Osteocyte (in vitro differentiated cells): ENCODE measurements at places on chromosomes 12 and 14.

DNA sequence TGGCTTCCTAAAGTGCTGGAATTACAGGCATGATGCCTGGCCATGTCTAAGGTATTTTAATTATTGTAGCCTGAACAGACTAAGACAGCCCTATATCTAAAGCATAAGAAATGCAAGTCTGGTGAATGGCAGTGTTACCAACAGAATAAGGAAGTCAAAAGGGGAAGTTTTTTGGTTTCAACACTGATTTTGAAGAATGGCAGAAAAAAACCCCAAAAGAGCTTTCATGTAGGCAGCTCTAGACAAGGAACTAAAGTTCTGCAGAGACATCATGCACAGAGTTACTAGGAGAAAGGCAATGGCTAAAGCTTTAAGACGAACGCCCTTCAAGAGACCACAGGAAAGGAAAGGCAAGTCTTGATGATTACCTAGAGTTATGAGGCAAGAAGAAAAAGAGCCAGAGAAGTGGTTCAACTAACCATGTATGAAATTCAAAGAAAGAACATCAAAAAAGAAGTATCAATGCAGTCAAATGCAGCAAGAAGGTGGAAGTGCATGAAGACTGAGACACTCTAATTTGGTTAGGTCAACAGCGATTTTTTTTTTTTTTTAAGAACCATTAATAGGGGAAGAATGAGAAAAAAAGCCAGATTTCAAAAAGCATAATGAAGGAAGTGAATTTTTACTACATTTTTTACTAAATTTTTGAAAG is 50.8 kb downstream of the RPS6KA5 start:
- DNase-seq = no peak

GRCh38 chr14:36478782-36479181 is 41.2 kb downstream of the NKX2-1 start:
- DNase-seq = no peak

- DNase-seq = no peak
Measured at GRCh38 chr12:49092086-49092815, 2.4 kb downstream of the DHH start.

DNA sequence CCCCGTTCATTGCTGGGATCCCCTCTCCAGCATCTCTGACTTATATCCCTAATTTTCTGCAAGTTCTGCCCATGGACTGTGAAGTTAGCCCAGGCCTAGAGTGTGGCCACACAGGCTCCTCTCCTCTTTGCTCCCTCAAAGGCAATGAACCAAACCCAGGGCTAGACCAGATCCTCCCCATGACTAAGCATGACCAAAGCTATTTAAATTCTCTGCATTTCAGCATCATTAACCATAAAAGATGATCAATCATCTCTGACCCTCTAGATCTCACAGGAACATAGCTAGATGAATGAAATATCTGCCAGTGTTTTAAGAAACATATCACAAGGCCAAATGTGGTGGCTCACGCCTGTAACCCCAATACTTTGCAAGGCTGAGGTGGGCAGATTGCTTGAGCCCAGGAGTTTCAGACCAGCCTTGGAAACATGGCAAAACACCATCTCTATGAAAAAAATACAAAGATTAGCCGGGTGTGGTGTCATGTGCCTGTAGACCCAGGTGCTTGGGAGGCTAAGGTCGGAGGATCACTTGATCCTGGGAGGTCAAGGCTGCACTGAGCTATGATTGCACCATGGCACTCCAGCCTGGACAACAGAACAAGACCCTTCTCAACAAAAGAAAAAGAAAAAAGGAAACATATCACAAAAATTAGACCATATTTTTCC is 2.2 kb upstream of the KRT3 start:
- DNase-seq = no peak

GRCh38 chr14:96630281-96630680 is 128.1 kb downstream of the PAPOLA start:
- peak; percentile 36 for DNase-seq
